ENCODE measurements at places on chromosomes 4 and X. TPM values are rescaled to one million over a fixed set of nuclear protein-coding genes. Genes with fewer than 3 reads are reported as not detected.

MAGED1 gene
- total RNA-seq = 18.5 TPM

PDE5A gene
- total RNA-seq = 8.9 TPM

KLHL13 gene
- 6.3 TPM for total RNA-seq

GRCh38 chr4:118921786-118922185, 33.1 kb downstream of the SYNPO2 start:
- no peak for DNase-seq

GRCh38 chr4:67869580-67870190, 14.1 kb downstream of the TMPRSS11D start:
- no peak for DNase-seq

- DNase-seq = no peak
These were observed 366.6 kb downstream of the GASK1B start for GRCh38 chr4:157806184-157806583.

GRCh38 chrX:53474707-53475106, 40.5 kb upstream of the HSD17B10 start:
- no peak for DNase-seq

GYG2 gene
- 0.42 TPM for total RNA-seq

ZNF280C gene
- total RNA-seq = 2.5 TPM

- no peak for DNase-seq
These were observed 53.5 kb downstream of the SPANXA2 start for GRCh38 chrX:141642979-141643378.

GRCh38 chr4:100742045-100742444, 224.2 kb upstream of the EMCN start:
- DNase-seq = no peak

DNA sequence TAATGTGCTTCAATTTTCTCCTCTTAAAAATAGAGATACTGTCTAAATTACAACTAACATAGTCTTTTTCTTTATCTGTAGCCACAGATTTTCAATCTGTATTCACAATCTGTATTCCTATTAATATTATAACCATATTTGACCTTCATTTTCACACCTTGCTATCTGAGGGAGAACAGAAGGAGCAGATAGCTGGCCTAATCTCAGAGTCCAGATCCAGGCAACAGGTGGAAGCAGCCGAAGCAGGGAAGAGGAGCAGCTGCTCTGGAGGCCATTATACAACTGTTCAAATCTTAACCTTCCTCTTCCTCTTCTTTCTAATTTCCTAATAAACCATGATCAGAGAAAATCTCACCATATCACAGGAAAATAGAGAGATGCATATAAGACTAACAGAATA, 14.2 kb downstream of the SEPSECS start:
- DNase-seq = no peak

DUSP9 gene
- total RNA-seq = 0.76 TPM

DNA sequence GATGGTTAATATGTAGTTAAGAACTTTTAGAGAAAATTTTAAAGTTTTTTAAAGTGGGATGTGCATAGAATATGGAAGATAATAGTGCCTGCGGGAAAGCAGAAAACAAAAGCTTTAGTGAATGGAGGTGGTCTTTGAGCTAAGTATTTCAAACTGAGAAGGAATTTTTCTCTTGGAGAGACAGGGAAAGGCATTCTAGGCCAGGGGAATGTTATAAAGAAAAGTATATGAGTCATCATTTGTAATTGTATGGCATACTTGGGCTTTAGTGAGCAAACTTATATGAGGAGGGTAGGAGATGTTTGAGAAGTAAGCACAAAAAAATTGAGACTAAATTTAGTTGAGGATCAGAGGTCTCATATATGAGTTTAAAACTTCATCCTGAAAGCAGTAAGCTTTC, 467.0 kb downstream of the PPARGC1A start:
- no peak for DNase-seq

DNA sequence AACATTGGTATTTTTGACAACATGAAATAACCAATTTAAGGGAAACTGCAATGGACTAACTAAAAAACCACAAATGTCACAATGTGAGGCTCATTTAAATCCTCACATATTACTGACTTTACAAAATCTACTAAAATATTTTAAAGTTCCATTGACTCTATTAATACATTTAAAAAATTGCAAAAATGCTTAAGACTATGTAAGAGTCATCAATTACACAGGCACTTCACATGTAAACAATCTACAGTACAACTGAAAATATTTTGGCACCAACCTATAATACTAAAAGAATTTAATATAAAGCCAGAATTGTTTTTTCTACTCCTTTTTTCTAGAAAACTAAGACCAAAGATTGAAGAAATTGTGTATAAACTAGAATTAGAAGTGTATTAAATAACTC, 76.8 kb upstream of the RBMXL3 start:
- DNase-seq = no peak
